ENCODE measurements at places on chromosomes 3 and 15.
A peak's percentile ranks its signal among the peaks of the same experiment; 100 is the strongest.

DNA sequence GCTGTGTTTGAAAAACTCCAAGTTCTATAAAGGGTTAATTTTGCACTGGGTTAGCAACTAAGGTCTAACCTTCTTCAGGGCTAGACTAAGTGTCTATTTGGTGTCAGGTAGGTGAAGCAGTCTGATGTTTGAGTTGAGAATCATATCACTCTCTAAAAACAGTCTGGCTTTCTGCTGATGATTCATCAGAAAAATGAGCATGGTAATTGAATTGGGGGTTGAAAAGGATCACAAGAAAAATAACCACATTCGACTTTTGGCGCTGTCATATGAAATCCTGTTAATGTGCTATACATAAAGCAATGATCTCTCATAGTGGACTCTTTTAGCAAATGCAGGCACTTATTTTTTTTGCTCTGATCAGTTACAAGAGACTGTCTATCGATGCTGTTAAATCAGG, 242.2 kb upstream of the AZI2 start:
- DNase-seq = no peak

- DNase-seq = no peak
These were observed 60.4 kb downstream of the CCNL1 start for GRCh38 chr3:157099326-157100095.

GRCh38 chr3:106348139-106348690, 479.4 kb upstream of the CBLB start:
- no peak for DNase-seq

GRCh38 chr3:52333869-52334557, 17.9 kb downstream of the DNAH1 start:
- no peak for DNase-seq

GRCh38 chr3:189233225-189233858, 61.6 kb downstream of the TPRG1 start:
- peak; percentile 51 for DNase-seq

- DNase-seq = no peak
These were observed 756.3 kb downstream of the NTRK3 start for GRCh38 chr15:87500240-87500639.

DNA sequence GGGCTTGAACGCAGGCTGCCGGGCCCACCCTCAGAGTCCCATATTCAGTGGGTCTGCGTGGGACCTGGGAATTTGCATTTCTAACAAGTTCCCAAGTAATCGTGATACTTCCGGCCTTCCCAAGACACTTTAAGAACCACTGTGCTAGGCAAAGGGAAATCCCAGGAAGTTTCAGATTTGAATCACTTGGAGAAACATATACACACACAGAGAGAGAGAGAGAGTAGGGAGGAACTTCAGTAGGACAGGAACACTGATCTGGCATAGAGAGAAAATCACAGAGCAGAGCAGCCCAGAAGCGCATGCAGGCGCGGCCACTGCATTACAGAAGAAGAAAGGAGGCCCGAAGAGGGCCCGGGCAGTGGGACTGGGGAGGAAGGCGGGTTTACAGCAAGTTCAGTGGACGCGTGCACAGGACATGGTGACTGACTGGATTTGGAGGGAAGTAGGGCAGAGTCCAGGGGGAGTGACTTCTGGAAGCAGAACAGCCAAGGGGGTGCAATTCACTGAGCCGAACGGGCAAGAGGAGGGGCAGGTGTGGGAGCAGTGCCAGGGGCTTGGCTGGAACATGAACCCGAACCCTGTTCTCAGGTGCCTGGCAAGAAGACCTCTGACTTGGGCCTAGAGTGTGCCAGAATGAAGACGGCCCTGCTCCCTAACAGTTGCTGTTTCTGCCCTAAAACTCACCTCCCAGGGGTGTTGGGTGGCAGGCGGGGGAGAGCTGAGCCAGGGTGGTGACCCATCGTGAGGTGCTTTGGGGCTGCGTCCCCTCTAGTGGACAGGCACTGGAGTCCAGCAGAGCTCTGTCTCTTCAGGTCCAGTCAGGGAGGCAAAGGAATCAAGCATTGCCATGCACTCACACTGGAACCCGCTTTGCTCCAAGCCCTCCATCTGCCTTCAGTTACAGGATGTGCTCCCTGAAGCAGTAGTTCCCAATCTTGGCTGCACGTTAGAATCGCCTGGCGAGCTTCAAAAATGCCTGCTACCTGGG, 101.3 kb upstream of the HES1 start:
- DNase-seq = no peak

DNA sequence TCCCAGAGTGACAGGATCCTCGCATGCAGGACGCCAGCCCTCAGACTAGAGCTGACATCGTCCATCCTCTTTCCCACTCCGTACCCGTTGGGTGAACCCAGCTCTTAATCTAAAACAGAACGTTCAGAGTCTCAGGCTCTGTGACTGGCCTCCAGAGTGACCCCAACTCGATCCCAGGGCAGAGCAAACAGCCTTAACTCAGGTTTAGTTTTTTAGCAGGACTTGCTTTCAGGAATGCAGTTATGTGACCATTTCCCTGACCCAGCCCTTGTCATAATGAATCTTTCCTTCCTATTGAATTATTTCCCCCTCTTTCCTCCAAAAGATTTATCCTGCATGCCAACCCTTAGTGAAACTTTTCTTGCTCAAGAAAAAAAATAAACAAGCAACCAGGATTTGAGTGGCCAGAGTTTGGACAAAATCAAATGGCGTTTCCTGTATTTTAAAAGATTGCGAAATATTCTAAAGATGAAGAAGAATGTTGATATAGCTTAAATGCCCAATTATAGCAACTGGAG, 47.8 kb upstream of the RARB start:
- DNase-seq = no peak
